ENCODE measurements at places on chromosomes 12 and 14.

DNA sequence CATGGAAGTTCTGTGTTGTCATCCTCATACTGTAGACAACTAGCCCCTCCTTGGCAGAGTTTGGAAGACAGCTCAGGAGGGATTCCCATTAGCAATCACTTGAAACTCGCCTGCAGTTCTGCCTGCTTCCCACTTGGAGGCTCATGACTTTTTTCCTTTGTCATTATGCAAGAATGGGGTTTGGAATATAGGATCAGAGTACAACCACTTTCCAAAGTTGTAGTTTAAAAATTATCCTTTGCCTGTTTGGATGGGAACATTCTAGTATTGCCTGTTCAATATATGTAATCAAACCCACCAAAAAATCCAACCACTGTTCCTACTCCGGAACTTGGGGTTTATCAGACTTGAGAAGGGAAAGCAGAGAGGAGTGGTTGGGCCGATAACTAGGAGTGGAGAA, 2.1 kb upstream of the GPD1 start:
- DNase-seq: peak; percentile 38

DNA sequence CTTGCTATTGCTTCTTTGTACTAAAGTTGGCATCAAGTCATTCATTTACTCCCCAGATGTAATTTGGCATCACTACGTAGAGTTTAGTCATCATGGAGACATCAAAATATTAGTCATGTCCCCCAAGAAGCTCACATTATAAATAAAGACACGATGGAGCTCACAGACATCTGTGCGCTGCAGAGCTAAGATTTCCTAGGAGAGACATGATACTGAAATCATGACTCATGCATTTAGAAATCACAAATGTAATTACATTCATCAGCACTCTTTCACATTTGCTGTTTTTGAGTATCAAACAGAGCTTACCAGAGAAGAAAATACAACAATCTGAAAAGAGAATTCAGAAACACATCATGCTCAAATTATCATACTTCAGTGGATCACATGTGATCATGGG, 169.8 kb downstream of the LRIG3 start:
- DNase-seq: no peak

GRCh38 chr14:21300892-21301291, 21.0 kb downstream of the RPGRIP1 start:
- peak; percentile 55 for DNase-seq

DNA sequence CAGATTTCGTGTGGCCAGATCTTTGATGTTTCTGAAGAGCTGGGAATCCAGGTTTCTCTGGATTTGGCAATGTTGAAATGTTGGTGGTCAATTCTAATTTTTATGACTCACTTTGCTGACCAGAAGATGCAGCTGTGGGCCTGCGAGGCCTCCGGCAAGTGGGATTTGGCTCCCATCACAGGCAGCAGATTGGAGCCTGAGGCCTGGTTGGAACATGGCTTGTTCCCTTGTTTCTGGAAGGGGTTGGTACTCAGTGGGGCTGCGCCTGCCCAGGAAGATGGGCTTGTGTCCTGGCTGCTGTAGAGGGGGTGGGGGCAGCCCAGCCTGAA, 23.1 kb downstream of the FBRSL1 start:
- DNase-seq: no peak

- DNase-seq: no peak
Measured at GRCh38 chr12:52715416-52715815, 12.1 kb upstream of the KRT77 start.

GRCh38 chr14:84927096-84927827, 602.7 kb upstream of the FLRT2 start:
- DNase-seq: no peak

GRCh38 chr14:52876806-52877205, 74.0 kb downstream of the FERMT2 start:
- DNase-seq: no peak

- no peak for DNase-seq
Measured at GRCh38 chr12:65622056-65622455, 202.2 kb upstream of the HMGA2 start.

DNA sequence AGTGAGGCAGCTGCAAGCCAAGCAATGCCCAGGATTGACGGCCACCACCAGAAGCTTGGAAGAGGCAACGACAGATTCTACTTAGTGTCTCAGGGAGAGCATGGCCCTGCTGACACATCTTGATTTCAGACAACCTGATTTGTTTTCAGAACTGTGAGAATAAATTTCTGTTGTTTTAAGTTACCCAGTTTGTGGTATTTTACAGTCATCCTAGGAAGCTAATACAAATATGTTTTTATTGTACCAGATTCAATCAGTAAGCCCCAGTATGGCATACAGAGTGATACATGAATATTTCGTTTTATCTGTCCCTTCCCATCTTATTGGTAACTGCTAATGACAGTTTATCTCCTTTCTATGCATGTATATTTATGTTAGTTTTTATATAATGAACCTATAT, 62.3 kb downstream of the SAMD4A start:
- DNase-seq: no peak

GRCh38 chr12:86367137-86367536, 110.9 kb upstream of the MGAT4C start:
- no peak for DNase-seq

DNA sequence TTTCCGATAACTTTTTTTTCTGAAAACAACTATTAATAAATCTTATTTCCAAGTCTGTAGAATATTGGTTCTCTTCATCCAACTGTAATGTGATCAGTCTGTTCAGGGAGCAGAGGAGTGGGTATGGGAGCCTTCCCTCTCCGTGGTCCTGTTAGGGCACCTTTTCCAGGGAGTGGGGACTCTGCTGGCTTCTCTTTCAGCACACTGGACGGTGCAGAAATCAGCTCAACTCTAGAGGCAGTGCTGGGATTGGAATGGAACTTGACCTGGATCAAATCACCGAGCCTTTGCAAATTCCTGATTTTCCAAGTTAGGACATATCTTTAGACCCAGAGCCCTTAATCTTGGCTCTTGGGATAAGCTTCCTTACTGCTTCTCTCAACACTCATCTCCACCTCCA, 630.4 kb downstream of the DIO2 start:
- no peak for DNase-seq

GRCh38 chr12:25743679-25744215, 190.7 kb upstream of the LMNTD1 start:
- peak; percentile 22 for DNase-seq

- no peak for DNase-seq
Measured at GRCh38 chr12:63037746-63038712, 103.1 kb upstream of the PPM1H start.

- peak; percentile 93 for DNase-seq
Measured at GRCh38 chr12:113416091-113416754, 6.0 kb upstream of the SDSL start.

GRCh38 chr12:125412506-125412905, 347.3 kb downstream of the AACS start:
- no peak for DNase-seq
